ENCODE measurements at places on chromosomes 13 and 19. TPM values are rescaled to one million over a fixed set of nuclear protein-coding genes. Genes with fewer than 3 reads are reported as not detected.

HMG20B gene
- 37.1 TPM for total RNA-seq

PTPRS gene
- 3.5 TPM for total RNA-seq

ZNF540 gene
- total RNA-seq: 0.82 TPM

SH3GL1 gene
- total RNA-seq: 41.1 TPM

LHB gene
- not detected for total RNA-seq

FAM83E gene
- total RNA-seq: 4.4 TPM

GNG8 gene
- total RNA-seq: 21.3 TPM

NLRP5 gene
- not detected for total RNA-seq

ABHD17A gene
- total RNA-seq: 106 TPM

- peaks cover 14% of the 10 kb centered on the region for H3K36me3 ChIP-seq
- no peaks in the 10 kb centered on the region for H3K27me3 ChIP-seq
- H3K4me3 ChIP-seq: no peak overlapping the region
- H3K27ac ChIP-seq: no peak overlapping the region
These were observed 11.3 kb downstream of the PCID2 start for GRCh38 chr13:113196970-113197737.

DNA sequence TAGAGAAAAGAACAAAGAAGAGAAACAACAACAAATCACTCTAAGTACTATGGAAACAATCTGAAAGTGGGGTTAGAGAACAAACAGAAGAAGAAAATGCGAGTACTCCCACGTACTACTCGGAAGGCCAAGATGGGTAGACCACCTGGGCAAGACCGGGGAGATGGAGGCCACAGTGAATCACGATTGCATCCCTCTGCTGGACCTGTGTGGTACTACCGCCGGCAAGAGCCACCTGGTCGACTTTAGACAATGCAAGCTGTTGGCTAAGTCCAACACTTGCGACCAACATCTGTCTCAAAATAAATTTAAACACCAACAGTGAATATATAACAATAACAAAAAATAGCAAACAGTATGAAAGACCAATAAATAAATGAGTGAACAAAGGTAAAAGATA, 45.5 kb upstream of the ZNF91 start:
- H3K27ac ChIP-seq: no peak overlapping the region
- H3K4me3 ChIP-seq: no peak overlapping the region
- peaks cover 12% of the 10 kb centered on the region for H3K36me3 ChIP-seq
- no peaks in the 10 kb centered on the region for H3K4me1 ChIP-seq

- no peaks in the 10 kb centered on the region for H3K4me1 ChIP-seq
- no peak overlapping the region for H3K4me3 ChIP-seq
- no peak overlapping the region for H3K27ac ChIP-seq
- no peaks in the 10 kb centered on the region for H3K27me3 ChIP-seq
- no peaks in the 10 kb centered on the region for H3K36me3 ChIP-seq
These were observed 1068.1 kb upstream of the PCDH20 start for GRCh38 chr13:62483774-62484173.

DNA sequence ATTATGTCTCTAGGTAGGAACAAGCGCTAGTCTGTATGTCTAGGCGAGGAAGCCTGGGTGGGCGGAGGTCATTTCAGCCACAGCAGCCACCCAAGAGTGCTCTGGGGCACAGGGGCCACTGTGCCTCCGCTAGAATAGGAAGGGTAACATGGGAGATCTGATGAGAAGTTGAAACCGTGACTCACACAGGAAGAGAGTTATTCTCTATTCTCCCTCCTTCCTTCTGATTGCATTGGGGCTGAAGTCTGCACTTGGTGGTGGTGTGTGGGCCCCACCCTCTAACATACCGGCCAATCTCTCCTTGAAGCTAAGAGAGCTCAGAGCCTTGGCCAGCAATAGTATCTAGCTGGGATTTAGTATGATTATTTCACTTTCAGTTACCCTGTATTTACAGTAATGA, 20.3 kb upstream of the GGACT start:
- H3K4me3 ChIP-seq: no peak overlapping the region
- DNase-seq: peak; percentile 19
- H3K27ac ChIP-seq: peak overlapping the region; percentile 18
- no peaks in the 10 kb centered on the region for H3K27me3 ChIP-seq

GRCh38 chr19:21308773-21309172, 20.4 kb downstream of the ZNF708 start:
- DNase-seq: no peak
- peaks cover 16% of the 10 kb centered on the region for H3K4me1 ChIP-seq
- H3K4me3 ChIP-seq: no peak overlapping the region
- peaks cover 81% of the 10 kb centered on the region for H3K36me3 ChIP-seq

- no peaks in the 10 kb centered on the region for H3K36me3 ChIP-seq
- H3K4me1 ChIP-seq: peaks cover 4% of the 10 kb centered on the region
- H3K27ac ChIP-seq: no peak within 1 kb of the TSS
- no peak within 1 kb of the TSS for H3K4me3 ChIP-seq
- H3K27me3 ChIP-seq: peaks cover 44% of the 10 kb centered on the region
These were observed at the start of gene BCAM for GRCh38 chr19:44808463-44809371. Gene BCAM (plus strand): TSS chr19:44809103. CDS start chr19:44809125, 22 bp downstream.

DNA sequence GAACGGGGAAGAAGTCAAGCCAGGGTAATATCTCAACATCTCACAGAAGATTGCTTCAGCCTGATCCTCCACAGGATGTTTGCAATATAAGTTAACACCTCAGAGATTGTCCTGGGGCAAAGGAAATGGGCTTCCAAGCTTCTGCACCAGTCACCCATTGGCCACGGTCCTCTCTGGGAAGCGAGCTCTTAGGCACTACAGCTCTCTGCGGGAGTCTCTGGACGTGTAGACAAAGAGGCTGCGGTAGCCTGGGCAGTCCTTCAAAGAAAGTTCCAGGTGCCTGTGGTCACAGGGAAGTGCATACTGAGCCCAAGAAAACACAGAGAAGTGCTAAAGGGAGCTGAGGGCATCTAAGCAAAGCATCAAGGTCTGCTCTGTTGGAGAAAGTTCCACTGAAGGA, 805.7 kb downstream of the DIAPH3 start:
- H3K4me1 ChIP-seq: peaks cover 4% of the 10 kb centered on the region
- no peaks in the 10 kb centered on the region for H3K27me3 ChIP-seq
- no peaks in the 10 kb centered on the region for H3K36me3 ChIP-seq
- no peak overlapping the region for H3K27ac ChIP-seq

DNA sequence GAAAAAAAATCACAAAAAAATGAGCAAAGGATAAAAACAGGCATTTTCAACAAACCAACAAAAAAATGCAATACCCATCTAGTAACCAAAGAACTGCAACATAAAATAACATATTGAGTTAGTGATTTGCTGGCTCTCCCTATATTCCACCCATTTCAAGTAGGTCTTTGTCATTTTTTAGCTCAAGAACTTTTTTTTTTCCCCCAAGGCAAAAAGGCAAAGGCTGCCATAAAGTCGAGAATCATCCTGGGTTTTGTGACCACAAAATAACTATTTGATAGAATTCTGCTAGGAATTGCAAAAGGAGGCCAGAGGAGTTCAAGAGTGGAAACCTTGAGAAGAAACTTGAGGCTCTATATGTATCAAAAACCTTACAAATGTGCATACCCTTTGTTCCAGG, 5.5 kb downstream of the SAFB2 start:
- peaks cover 44% of the 10 kb centered on the region for H3K36me3 ChIP-seq
- H3K4me3 ChIP-seq: no peak overlapping the region
- H3K27ac ChIP-seq: no peak overlapping the region
- DNase-seq: no peak
- H3K4me1 ChIP-seq: peaks cover 27% of the 10 kb centered on the region

DNA sequence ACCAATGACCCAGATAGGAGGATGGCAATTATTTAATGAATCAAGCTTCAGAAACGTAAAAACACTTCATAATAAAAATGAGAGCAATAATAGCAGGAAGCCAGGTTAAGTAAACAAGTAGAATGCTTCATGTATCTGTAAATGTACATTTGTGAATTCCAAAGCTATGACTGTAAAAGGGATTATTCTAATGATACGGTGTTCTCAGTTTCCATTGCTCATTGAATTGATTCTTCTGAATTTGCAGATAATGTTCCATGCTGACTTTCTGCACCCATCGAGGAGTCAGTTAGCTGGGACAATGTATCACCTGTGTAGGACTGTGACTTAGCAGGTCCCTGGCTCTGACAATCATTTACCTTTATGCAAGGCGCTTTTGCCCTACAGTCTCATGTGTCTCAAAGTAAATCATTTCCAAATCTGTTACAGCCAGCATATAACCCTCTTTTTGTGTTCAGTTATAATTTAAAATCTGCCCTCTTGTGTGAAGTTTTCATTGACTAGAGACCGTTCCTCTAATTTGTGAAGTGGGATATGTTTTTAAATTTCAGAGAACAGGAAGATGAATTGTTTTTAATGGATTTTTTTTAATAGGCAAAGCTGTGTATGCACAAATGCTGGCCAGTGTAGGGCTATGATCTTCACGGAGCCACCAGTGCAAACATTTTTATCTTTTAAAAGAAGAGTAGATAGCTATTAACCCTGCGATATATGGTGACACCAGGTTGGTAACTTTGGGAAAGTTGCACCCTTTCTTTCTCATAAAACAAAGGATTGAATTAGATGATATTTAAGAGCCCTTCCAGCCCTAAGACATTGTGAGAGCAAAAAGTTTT, 267.1 kb downstream of the KLF5 start:
- H3K4me3 ChIP-seq: no peak overlapping the region
- no peaks in the 10 kb centered on the region for H3K4me1 ChIP-seq
- H3K27me3 ChIP-seq: peaks cover 5% of the 10 kb centered on the region
- H3K36me3 ChIP-seq: no peaks in the 10 kb centered on the region
- H3K27ac ChIP-seq: no peak overlapping the region
- no peak for DNase-seq

DNA sequence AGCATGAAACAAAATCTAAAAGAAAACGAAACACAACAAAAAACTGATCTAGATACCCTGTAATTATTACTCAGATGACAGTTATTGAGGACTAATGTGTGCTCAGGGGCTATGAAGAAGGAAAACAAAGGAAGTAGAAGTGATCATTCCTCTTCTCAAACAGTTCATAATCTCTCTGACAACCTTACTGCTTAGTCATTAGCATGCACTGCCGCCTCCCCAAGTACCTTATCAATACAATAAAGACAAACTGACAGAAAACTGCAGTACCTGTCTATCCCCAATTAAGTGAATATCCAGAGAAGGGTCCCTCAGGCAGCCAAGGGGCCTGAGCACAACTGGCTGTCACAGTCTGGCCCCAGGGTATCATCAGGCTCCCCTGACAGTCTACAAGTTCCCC, 22.0 kb upstream of the POU4F1 start:
- no peak overlapping the region for H3K27ac ChIP-seq
- no peak overlapping the region for H3K4me3 ChIP-seq
- peaks cover 5% of the 10 kb centered on the region for H3K4me1 ChIP-seq
- peaks cover 64% of the 10 kb centered on the region for H3K36me3 ChIP-seq
- DNase-seq: no peak
- no peaks in the 10 kb centered on the region for H3K27me3 ChIP-seq

GRCh38 chr19:22606212-22606553, 27.9 kb upstream of the ZNF492 start:
- no peaks in the 10 kb centered on the region for H3K36me3 ChIP-seq
- no peaks in the 10 kb centered on the region for H3K4me1 ChIP-seq
- H3K4me3 ChIP-seq: no peak overlapping the region
- DNase-seq: no peak

GRCh38 chr13:77031656-77032243, 4.8 kb upstream of the FBXL3 start:
- DNase-seq: no peak
- H3K36me3 ChIP-seq: peaks cover 2% of the 10 kb centered on the region
- no peak overlapping the region for H3K27ac ChIP-seq
- no peak overlapping the region for H3K4me3 ChIP-seq

DNA sequence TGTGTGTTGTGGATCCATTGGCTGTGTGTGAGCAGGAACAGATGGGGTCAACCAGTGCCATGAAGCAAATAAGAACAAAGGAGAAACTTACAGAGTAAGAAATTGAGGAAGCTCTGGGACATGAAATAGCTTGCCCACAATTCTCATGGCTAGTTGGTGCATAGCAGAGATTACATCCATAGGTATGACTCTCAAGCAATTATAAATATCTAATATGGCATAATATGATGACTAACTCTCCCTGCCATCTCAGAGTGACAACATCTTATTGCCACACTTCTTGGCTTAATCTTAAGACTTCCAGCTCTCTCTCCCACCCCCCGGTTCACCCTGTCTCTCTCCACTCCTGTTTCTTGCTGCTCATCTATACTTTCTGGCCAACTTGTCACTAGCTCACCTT, 53.3 kb downstream of the OXGR1 start:
- no peak overlapping the region for H3K4me3 ChIP-seq
- no peak for DNase-seq
- no peaks in the 10 kb centered on the region for H3K27me3 ChIP-seq
- H3K4me1 ChIP-seq: no peaks in the 10 kb centered on the region
- no peaks in the 10 kb centered on the region for H3K36me3 ChIP-seq
- H3K27ac ChIP-seq: no peak overlapping the region

- H3K36me3 ChIP-seq: peaks cover 3% of the 10 kb centered on the region
- peaks cover 3% of the 10 kb centered on the region for H3K27me3 ChIP-seq
- H3K27ac ChIP-seq: peak overlapping the region; percentile 96
- H3K4me1 ChIP-seq: peaks cover 12% of the 10 kb centered on the region
- H3K4me3 ChIP-seq: peak overlapping the region; percentile 95
These were observed 757 bp downstream of the CCDC124 start for GRCh38 chr19:17933414-17934129.

- peaks cover 39% of the 10 kb centered on the region for H3K36me3 ChIP-seq
- H3K27ac ChIP-seq: peak within 1 kb of the TSS; percentile 94
- peaks cover 6% of the 10 kb centered on the region for H3K27me3 ChIP-seq
- H3K4me3 ChIP-seq: peak within 1 kb of the TSS; percentile 98
These were observed at the start of gene PSMD8 for GRCh38 chr19:38374332-38375097. Gene PSMD8 (plus strand): TSS chr19:38374571. CDS start chr19:38374602, 31 bp downstream.

DNA sequence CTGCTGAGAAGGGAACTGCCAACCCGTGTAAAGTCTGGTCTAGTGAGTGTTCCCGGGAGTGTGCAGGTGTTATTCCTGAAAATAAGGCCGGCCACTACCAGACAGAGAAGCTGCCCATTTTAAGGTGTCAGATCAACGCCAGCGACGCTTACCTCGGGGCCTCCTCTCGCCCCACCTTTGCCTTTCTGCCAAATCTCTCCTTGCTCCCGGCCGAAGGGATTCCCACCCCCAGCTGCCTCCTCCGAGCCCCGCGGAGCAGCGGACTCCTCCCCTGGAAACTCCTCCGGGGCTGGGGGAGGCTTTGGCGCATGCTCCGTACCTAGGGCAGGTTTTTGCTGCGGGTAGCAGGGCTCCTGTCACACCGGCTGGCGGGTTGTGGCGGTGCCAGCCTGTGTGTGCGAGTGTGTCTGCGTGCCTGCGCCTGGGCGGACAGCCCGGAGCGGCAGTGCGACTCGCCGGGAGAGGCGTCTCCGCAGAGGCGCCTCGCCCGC, at the start of gene HS6ST3:
TSS of gene HS6ST3 (plus strand) at position 359 of the 491 bp plus-strand sequence.
- DNase-seq: no peak
- no peak within 1 kb of the TSS for H3K27ac ChIP-seq
- peaks cover 60% of the 10 kb centered on the region for H3K27me3 ChIP-seq
- no peaks in the 10 kb centered on the region for H3K36me3 ChIP-seq
- peaks cover 1% of the 10 kb centered on the region for H3K4me1 ChIP-seq

DNA sequence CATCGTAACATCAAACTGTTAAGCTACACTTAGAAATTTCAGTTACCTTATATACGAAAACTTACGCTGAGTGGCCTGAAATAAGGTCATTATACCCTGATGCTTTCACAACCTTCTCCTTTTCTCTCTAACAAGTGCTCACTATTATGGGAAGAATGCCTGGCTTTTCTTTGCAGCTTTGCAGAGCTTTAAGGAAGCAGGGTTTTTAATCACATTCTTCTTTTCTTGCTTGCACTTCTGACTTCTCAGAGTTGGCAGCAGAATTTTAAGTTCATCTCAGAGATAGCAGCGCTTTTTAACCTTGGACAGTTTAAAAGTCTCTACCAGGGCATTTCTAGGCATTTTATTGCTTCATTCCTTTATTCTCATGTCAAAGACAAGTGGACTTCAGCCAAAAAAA, 285.1 kb downstream of the SPRY2 start:
- DNase-seq: no peak
- no peak overlapping the region for H3K4me3 ChIP-seq
- no peaks in the 10 kb centered on the region for H3K36me3 ChIP-seq
- peaks cover 2% of the 10 kb centered on the region for H3K4me1 ChIP-seq
- peaks cover 9% of the 10 kb centered on the region for H3K27me3 ChIP-seq
- no peak overlapping the region for H3K27ac ChIP-seq
